AG08395 (cell line): ENCODE measurements at places on chromosomes 6 and 20.

DNA sequence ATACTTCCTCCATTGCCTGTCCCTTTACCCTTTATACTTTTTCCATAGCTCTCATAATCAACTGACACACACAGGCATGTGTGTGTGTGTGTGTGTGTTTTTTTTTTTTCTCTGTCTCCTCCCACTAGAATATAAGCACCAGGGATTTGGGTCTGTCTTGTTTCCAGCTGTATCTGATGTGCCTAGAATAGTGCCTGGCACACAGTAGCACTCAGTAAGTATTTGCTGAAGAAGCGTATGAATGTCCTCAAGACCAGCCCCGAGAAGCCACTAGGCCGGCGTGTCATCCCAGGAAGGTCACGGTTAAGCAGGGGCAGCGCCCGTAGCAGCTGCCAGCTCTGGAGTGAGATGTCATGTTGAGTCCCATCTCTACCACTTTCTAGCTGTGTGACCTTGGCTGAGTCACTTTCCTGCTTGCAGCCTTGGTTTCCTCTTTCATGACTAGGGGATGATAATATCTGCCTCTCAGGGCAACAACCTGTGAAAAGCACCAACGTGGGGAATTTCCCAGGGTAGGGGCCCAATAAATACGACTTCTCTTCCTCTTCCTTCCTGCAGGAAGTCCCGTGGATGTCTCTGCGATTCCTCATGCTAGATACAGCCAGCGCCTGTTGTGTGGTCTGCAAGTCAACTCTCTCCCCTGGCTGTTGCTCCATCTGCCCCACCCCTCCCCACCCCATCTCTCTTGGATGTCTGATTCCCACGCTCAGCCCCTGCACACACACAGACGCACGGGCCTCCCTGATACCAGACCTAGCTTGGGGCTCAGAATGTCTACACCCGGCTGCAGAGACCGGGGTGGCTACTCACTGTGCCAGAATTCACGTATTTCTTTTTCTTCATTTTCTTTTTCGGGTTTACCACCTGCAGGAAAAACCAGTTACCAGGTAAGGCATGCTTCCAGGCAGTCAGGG is 58.1 kb downstream of the RAB44 start:
- no peak for DNase-seq

- peak; percentile 22 for DNase-seq
Observed at GRCh38 chr20:32332614-32333013, 25.5 kb upstream of the ASXL1 start.

- DNase-seq: no peak
Observed at GRCh38 chr20:41347523-41348429, 7.2 kb downstream of the LPIN3 start.

DNA sequence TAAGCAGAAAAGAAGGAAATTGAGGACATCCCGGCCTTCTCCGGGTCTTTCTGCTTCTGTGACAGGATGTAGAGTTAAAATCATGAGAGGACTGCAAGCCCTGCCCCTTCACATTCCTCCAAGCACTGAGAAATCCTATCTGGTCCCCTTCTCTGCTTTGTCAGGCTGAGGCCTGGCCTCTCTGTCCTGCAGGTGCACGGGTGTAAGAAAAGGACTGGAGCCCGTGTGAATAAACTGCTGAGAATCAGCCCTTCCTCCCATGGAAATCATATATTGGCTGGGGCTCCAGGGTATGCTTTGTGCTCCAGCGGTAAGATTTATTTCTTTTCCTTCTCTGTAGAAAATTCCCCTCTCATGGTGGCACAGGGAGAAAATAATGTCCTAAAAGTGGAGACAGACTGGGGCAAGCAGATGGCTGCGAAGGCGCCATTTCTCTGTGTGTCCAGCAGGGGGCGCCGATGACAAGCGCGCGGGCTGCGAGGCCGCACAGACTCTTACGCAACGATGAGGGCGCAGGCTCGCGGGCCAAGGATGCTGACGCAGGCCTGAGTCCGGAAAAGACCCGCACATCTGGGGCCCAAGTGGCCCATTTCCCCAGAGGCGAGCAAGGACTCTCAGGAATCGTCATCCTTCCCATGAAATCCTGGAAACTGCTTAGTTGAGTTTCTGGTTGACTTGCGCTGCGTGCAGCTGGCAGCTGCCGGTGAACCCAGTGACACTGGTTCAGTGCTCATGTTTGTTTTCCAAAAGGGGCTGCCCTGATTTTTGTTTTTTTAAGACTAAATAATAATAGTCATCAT is 258.6 kb downstream of the ADGB start:
- DNase-seq: peak; percentile 92

GRCh38 chr6:16742116-16742515 is 19.1 kb downstream of the ATXN1 start:
- no peak for DNase-seq

- DNase-seq: peak; percentile 16
Observed at GRCh38 chr6:21444711-21445260, 148.8 kb upstream of the SOX4 start.

GRCh38 chr6:134217105-134217797 is 100.7 kb downstream of the SGK1 start:
- peak; percentile 56 for DNase-seq
